MM.1S (cell line): ENCODE measurements at places on chromosomes 4 and X.

GRCh38 chr4:160514126-160514525 is 1411.2 kb downstream of the RAPGEF2 start:
- no peak overlapping the region for H3K4me3 ChIP-seq
- no peaks in the 10 kb centered on the region for H3K36me3 ChIP-seq
- no peak for DNase-seq
- H3K27me3 ChIP-seq = no peaks in the 10 kb centered on the region

GRCh38 chrX:32867781-32868523 is 343.4 kb downstream of the DMD start:
- H3K4me3 ChIP-seq = no peak overlapping the region
- no peak overlapping the region for H3K27ac ChIP-seq
- H3K4me1 ChIP-seq = no peaks in the 10 kb centered on the region
- H3K27me3 ChIP-seq = no peaks in the 10 kb centered on the region
- H3K36me3 ChIP-seq = no peaks in the 10 kb centered on the region

DNA sequence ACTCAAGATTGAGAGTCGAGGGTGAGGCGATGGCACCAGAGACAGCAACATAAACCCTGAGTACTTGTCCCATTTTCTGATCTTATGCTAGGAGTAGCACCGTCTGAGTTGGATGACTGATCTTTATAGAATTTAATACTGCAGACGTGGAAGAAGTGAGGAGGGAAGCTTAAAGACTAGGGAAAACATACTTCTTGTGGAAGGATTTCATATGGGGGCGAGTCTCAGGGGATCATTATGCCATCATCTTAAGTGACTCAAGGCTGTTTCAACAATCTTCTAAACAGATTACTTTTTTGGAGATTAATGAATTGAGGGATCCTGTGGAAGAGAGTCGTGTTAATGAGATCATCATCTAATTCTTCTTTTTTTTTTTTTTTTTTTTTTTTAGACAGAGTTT is 17.2 kb upstream of the FAT1 start:
- no peaks in the 10 kb centered on the region for H3K36me3 ChIP-seq
- no peaks in the 10 kb centered on the region for H3K27me3 ChIP-seq

GRCh38 chr4:39505581-39505980 is 21.7 kb downstream of the UGDH start:
- DNase-seq = no peak
- H3K27ac ChIP-seq = no peak overlapping the region
- H3K27me3 ChIP-seq = no peaks in the 10 kb centered on the region
- H3K4me1 ChIP-seq = no peaks in the 10 kb centered on the region
- no peaks in the 10 kb centered on the region for H3K36me3 ChIP-seq

DNA sequence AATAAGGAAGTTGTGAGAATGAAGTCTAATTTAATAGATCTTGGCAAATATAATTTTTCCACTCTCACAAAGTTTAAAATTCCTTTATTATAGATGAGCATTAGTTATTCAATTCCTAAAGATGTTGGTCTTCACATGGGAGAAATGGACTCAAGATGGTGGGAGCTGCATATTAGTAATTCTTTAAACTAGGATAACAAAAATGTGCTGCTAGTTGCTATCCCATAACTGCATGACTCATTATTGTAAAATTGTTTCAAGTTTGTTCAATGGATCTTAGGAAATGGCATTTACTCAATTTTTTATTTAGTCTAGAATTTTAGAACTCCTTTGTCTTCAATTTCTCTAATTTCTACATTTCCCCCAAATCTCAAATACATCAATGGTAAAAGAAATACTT is 155.8 kb downstream of the ATP10D start:
- no peak for DNase-seq
- H3K27me3 ChIP-seq = no peaks in the 10 kb centered on the region
- no peaks in the 10 kb centered on the region for H3K4me1 ChIP-seq

GRCh38 chrX:47097018-47097417 is 18.8 kb downstream of the RGN start:
- DNase-seq = no peak
- H3K4me1 ChIP-seq = peaks cover 5% of the 10 kb centered on the region

- no peak overlapping the region for H3K4me3 ChIP-seq
- H3K4me1 ChIP-seq = peaks cover 39% of the 10 kb centered on the region
- DNase-seq = no peak
- H3K27ac ChIP-seq = no peak overlapping the region
Measured at GRCh38 chr4:48173056-48173991, 39.3 kb upstream of the TXK start.

GRCh38 chr4:95580226-95580625 is 31.5 kb upstream of the UNC5C start:
- H3K36me3 ChIP-seq = no peaks in the 10 kb centered on the region
- no peak for DNase-seq
- no peak overlapping the region for H3K4me3 ChIP-seq
- no peaks in the 10 kb centered on the region for H3K4me1 ChIP-seq

DNA sequence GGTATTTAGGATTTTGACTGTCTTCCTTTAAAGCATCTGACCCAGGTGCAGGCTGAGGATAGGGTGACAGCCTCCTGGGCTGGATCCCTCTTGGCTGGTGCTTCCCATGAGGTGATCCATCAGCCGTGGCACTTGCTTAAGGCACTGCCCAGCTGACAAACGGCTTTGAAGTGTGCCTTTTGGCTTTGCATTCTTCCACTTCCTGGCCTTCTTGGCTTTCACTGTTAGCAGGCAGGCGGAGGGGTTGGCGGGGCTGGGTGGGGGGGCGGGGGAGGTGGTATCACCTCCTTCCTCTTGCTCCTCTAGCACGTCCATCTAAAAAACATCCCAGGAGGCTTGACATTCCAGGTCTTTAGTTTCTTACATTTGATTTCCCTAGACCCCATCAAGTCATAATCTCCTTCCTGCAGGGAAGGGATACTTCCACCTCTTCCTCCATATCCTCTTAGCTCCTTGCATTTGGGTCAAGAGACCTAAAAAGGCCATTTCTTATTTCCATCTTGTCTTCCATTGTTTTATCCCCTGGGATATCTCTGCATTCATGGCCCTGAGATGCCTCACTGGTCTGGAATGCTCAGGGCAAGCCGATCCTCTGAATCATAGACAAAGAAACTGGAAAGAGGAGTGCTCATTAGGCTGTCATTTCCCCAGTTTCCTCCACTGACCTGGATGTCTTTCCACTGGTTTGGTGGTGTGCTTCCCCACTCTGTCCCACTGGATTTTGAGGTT is 11.3 kb upstream of the APLN start:
- H3K36me3 ChIP-seq = no peaks in the 10 kb centered on the region
- no peaks in the 10 kb centered on the region for H3K27me3 ChIP-seq
- DNase-seq = no peak
- no peak overlapping the region for H3K4me3 ChIP-seq
- no peak overlapping the region for H3K27ac ChIP-seq

DNA sequence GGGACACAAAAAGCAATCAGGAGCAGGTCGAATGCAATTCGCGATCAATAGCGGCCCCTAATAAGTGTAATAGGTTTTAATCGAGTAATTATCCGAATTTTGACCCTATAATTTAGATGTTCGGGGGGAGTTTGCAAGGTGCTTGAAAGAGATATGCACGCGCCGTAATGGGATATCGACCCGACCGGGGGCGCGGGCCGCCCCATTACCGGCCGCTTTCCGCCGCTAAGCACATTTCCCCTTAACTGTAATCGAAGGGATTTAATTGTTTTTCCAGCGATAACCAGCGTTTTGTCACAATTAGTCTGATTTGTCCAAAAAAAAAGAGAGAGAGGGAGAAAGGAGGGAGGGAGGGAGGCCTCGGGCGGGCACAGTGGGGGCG is 997 bp downstream of the NKX1-1 start:
- no peak overlapping the region for H3K27ac ChIP-seq
- H3K27me3 ChIP-seq = no peaks in the 10 kb centered on the region
- H3K36me3 ChIP-seq = no peaks in the 10 kb centered on the region
- DNase-seq = no peak

GRCh38 chrX:12396584-12396983 is 258.3 kb downstream of the FRMPD4 start:
- H3K36me3 ChIP-seq = no peaks in the 10 kb centered on the region
- H3K27ac ChIP-seq = no peak overlapping the region
- H3K4me1 ChIP-seq = no peaks in the 10 kb centered on the region
- H3K27me3 ChIP-seq = no peaks in the 10 kb centered on the region

- H3K4me1 ChIP-seq = no peaks in the 10 kb centered on the region
- no peaks in the 10 kb centered on the region for H3K36me3 ChIP-seq
- H3K4me3 ChIP-seq = no peak overlapping the region
- DNase-seq = no peak
- H3K27ac ChIP-seq = no peak overlapping the region
Measured at GRCh38 chr4:8410641-8411271, 29.8 kb downstream of the ACOX3 start.

DNA sequence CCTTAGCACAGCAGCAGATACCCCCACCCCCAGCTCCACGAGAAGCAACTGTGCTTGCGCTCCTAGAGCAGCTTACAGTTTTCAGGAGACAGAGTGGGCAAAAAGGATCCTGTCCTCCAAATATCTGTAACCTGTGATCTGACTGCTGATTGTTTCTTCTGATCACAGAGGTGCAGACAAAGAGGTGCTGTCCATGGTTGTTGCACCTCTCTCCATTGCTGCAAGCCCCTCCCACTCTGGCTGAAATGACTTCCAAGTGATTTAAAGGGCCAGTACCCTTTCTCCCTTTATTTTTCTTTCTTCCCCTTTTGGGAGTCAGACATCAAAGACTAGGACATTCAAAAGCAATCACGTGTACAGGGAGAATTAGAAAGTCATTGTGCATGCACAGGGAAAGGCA is 205.3 kb upstream of the GEMIN8 start:
- peak; percentile 8 for DNase-seq
- no peak overlapping the region for H3K27ac ChIP-seq
- no peaks in the 10 kb centered on the region for H3K4me1 ChIP-seq
- no peaks in the 10 kb centered on the region for H3K36me3 ChIP-seq
- no peak overlapping the region for H3K4me3 ChIP-seq

- no peak overlapping the region for H3K27ac ChIP-seq
- no peak overlapping the region for H3K4me3 ChIP-seq
- DNase-seq = no peak
- peaks cover 7% of the 10 kb centered on the region; the same call in 1 of the 2 replicates for H3K36me3 ChIP-seq
- H3K4me1 ChIP-seq = peaks cover 18% of the 10 kb centered on the region
- no peaks in the 10 kb centered on the region for H3K27me3 ChIP-seq
Measured at GRCh38 chr4:70691661-70692060, 3.3 kb downstream of the UTP3 start.

GRCh38 chrX:66632981-66633380 is 5.9 kb downstream of the EDA2R start:
- H3K4me1 ChIP-seq = no peaks in the 10 kb centered on the region
- H3K4me3 ChIP-seq = no peak overlapping the region
- no peak overlapping the region for H3K27ac ChIP-seq
- H3K27me3 ChIP-seq = no peaks in the 10 kb centered on the region
- H3K36me3 ChIP-seq = no peaks in the 10 kb centered on the region; the same call in 1 of the 2 replicates

DNA sequence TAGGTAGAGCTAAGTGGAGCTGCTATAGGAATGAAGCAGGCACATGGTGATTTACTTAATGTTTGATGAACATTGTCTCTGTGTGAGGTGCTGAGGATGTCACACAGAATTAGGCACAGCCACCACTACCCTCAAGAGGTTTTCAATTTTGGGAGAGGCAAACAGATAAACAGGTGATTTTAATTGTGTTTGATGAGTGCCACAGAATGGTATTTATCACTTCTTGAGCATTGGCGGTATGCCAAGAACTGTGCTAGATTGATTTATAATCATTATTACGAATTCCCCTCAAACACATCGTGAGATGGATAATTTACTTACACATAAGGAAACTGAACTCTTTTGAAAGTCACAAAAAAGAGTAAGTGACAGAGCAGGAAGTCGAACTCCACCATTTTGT is 74.8 kb downstream of the FREM3 start:
- H3K4me1 ChIP-seq = no peaks in the 10 kb centered on the region
- no peaks in the 10 kb centered on the region for H3K36me3 ChIP-seq
- no peak for DNase-seq
- H3K4me3 ChIP-seq = no peak overlapping the region
- no peak overlapping the region for H3K27ac ChIP-seq
- H3K27me3 ChIP-seq = no peaks in the 10 kb centered on the region

DNA sequence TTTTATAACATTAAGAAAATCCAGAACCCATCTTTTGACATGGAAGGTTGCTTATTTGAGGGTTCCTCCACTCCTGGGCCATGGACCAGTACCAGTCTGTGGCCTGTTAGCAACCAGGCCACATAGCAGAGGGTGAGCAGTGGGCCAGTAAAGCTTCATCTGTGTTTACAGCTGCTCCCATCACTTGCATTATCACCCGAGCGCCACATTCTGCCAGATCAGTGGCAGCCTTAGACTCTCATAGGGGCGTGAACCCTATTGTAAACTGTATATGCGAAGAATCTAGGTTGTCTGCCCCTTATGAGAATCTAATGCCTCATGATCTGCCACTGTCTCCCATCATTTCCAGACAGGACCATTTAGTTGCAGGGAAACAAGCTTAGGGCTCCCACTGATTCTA is 58.6 kb downstream of the NDST4 start:
- H3K4me3 ChIP-seq = no peak overlapping the region
- H3K27me3 ChIP-seq = no peaks in the 10 kb centered on the region; the same call in 1 of the 2 replicates
- no peaks in the 10 kb centered on the region for H3K36me3 ChIP-seq
- H3K27ac ChIP-seq = no peak overlapping the region
- H3K4me1 ChIP-seq = no peaks in the 10 kb centered on the region
- no peak for DNase-seq

GRCh38 chr4:37891260-37892159 is 626 bp downstream of the TBC1D1 start:
- H3K27me3 ChIP-seq = no peaks in the 10 kb centered on the region
- H3K27ac ChIP-seq = peak overlapping the region; percentile 66
- H3K4me1 ChIP-seq = peaks cover 12% of the 10 kb centered on the region
- peak; percentile 84 for DNase-seq
- no peaks in the 10 kb centered on the region for H3K36me3 ChIP-seq

DNA sequence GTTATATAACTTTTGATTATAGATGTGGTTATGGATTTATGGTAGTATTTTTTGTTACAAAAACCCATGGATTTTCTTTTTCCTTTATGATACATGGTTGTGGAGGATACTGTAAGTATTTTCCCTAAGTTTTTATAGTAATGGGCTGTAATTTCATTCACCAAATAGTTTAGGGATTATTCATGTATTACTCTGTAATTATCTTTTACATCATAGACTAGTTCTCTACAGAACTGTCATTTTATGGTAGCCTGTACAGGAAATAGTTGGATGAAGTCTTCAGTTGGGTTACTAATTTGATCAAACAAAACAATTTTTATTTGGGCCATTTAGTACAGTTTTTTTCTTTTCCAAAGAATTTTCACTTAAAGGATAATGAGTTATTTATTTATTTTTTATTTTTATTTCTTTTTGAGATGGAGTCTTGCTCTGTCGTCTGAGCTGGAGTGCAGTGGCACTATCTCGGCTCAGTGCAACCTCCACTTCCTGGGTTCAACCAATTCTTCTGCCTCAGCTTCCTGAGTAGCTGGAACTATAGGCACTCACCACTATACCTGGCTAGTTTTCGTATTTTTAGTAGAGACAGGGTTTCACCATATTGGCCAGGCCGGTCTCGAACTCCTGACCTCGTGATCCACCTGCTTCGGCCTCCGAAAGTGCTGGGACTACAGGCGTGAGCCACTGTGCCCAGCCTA is 42.1 kb downstream of the RBPJ start:
- no peaks in the 10 kb centered on the region for H3K4me1 ChIP-seq
- no peak overlapping the region for H3K4me3 ChIP-seq
- H3K27me3 ChIP-seq = no peaks in the 10 kb centered on the region
- no peak overlapping the region for H3K27ac ChIP-seq

GRCh38 chr4:151854731-151855130 is 93.9 kb upstream of the GATB start:
- no peak overlapping the region for H3K4me3 ChIP-seq
- no peaks in the 10 kb centered on the region for H3K36me3 ChIP-seq
- no peak overlapping the region for H3K27ac ChIP-seq
- no peaks in the 10 kb centered on the region for H3K27me3 ChIP-seq
